ENCODE measurements at places on chromosomes 4 and X.

- no peak for DNase-seq
Measured at GRCh38 chr4:88735564-88735963, 37.9 kb upstream of the NAP1L5 start.

- DNase-seq: no peak
Measured at GRCh38 chr4:82745173-82745842, 53.3 kb downstream of the SCD5 start.

DNA sequence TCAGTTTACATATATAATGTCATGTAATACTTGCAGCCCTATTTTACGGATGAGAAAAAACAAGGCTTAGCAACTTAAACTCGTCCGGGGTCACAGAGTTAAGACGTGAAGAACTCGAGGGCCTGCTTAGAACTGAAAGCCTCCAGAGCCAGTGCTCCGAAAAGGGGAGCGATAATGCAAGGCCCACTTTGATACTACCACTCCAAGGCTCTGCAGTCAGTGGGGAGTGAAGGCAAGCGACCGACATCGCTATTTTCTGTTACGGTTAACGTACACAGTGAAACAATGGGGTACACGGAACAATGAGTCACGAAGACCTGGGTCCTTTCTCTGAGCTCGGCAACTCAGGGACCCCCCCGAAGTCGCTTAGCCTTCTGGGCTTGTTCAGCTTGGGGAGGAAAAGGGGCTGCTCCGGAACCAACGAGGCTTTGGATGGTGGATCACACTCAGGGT, 965 bp downstream of the PPA2 start:
- no peak for DNase-seq

GRCh38 chr4:131650951-131651350, 1498.1 kb upstream of the PCDH10 start:
- DNase-seq: no peak

DNA sequence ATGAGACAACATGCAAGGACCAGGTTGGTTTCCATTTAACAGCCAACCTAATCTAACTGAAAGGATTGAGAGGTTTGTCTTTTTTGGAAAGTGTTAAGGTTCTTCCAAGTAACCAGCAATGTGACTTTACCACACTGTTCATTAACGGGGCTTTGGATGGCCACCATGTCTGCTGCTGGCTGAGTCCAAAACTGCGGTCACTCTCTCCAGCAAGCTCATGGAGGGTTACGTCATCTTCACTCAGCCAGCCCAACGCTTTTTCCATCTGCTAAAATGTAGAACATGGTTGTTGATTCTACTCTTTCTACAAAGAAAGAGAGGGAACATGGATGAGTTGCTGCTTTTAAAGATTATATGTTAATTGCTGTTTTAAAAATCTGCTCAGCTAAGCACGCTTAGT, 11.0 kb downstream of the PKD2 start:
- no peak for DNase-seq

GRCh38 chr4:76074993-76075600, 588 bp downstream of the ART3 start:
- DNase-seq: no peak

GRCh38 chr4:7894677-7895181, 44.9 kb downstream of the AFAP1 start:
- DNase-seq: no peak

DNA sequence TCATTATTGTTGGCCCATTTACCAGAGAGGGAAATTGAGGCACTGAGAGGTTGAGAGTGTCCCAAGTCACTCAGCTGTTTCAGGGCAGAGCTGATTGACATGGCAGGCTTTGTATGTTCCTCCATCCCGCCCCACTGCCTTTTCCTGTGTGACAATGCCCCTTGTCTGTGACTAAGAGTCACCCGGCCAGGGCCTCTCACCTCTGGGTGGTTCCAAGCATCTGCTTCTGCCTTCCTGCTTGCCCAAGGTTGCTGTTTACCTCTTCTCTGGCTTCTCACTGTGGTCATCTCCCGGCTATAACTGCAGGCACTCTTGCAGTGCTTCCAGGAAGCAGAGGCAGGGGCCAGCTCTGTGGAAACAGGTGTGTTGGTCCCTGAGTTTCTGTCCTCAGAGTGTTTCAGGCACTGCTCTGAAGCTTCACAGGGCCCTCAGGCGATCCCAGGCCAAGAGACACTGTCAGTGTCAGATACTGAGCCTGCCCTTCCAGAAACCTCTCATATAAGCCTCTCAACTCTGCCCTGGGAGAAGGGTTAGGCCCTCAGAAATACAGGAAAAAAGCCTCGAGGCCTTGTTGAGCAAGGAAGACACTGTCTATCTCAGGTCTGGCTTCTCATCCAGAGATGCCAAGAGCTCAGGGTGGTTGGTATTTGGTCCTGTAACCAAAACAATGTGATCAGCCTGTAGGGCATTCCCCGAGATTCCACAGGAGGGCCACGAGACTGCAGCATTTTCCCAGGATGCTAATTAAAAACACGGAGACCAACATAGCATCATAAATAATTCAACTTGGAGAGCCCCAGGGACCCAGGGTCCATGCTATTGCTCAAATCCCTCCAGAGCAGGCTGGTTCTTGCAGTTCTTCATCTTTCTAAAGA, 42.0 kb upstream of the PROM1 start:
- peak; percentile 13 for DNase-seq

- no peak for DNase-seq
Measured at GRCh38 chr4:12050357-12050756, 621.7 kb upstream of the HS3ST1 start.

- DNase-seq: no peak
Measured at GRCh38 chr4:32268863-32269262, 1548.7 kb downstream of the PCDH7 start.

DNA sequence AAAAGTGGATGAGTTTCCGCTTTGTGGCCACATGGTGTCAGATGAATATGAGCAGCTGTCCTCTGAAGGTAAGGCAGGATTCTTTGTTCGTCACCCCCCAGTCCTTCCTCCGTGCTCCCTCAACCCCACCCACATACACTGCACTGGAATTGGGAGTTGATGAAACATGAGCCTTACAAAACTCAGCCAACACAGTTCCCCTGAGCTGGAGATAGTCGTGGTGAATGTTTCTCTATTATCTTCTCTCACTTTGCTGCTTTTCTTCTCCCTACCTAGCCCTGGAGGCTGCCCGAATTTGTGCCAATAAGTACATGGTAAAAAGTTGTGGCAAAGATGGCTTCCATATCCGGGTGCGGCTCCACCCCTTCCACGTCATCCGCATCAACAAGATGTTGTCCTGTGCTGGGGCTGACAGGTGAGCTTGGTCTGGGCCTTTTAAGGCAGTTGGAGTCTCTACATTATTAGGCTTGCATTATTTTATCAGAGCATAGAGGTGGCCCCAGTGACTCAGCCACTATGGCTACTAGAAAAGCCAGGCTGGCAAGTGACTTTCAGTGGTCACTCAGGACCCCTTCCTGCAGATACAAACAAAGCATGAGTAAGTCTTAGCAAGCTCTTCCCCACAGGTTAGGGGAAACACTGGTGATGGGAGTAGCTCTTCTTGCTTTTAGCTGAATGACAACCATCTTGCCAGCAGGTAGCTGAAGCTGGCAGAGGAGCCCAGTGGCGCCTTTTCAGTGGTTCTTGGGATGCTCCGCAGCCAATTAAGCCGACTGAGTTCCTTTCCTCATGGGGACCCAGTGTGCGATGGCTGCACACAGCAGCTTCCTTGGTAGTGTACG, 1.6 kb downstream of the RPL10 start:
- DNase-seq: no peak

DNA sequence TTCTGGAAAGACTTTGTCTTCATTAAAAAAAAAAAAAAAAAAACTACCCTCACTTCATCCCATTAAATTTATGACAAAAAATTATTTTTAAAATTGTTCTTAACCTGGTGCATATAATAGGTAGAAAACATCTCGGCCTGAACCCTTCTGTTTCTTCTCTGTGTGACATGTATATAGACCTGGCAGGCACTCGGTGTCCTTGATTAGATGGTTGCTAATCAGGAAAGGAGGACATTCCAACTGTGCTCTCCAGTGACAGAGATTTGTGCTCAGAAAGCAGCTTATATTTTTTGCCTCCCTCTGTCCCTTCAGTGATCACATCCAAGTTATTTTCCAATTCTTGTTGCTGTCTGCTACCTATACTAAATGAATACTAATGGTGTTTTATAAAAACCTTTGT, 355.6 kb downstream of the CBLL2 start:
- no peak for DNase-seq

All from stimulated activated naive CD8-positive, alpha-beta T cell treated with anti-CD3 and anti-CD28 coated beads, Interleukin-15, Interleukin-2, amounts not matched to agents 100 U/mL and 50 U/mL, for 24 hours (primary cell).